GM04503 (cell line): ENCODE measurements at places on chromosomes 5 and 9.

DNA sequence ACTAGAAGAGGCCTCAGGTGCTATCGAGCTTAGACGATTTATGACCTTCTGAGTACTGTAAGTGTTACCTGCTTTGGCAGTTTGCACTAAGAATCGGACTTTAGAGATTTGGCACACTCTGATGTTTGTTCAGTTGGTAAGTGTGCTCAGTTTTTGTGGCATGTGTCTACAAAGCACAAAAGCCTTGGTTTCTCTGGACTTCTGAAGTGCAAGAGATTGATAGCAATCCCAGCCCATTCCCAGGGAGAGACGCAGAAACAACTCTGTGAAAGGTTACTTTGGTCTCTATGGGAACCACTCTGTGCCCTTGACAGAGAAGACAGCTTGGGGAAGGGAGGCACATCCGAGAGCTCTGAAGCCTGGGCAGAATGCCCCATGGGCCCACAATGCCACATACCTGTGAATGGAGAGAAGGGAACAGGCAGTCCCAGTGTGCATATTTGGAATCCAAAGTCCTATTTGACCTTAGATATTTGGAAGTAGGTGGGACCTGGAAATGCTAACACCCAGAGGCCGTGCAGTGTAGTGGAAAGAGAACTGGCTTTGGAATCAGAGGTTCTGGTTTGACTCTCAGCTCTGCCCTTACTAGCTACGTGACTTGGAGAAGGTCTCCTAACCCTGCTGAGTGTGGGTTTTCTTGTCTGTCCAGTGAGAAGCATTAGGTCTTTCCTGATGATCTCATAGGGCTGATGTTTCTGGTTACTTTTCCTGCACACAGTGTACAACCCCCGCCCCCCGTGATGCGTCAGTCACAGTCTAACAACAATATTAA, 194.3 kb upstream of the VLDLR start:
- DNase-seq: no peak

DNA sequence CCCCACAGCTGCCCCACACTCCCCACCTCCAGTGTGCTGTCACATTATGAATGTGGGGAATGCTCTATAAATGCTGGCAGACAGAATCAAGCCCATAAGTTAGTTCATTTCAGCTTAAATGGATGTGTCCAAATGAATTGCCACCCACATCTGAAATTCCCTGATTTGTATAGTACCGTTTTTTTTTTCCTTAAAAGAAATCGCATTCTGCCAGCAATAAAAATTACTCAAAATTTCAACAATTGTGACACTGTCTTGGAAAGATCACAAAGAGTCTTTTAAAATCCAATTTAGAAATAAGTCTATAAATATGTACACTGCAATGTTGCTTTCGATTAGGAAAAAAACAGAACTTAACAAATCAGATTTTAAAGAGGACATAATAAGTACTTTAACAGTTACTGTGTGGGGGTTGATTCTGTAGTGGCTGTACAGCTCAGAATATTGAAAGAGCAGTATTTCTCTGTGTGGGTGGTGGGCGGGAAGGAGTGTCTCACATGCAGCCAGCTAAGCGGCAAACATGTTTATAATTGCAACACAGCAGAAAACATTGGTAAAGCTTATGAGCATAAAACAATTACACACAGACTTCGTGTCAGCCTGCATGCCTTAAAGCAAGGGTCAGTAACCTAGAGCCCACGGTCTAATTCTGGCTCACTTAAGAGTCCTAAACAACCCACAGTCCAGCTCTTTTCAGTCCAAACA, 24.9 kb upstream of the CSNK1G3 start:
- no peak for DNase-seq

- no peak for DNase-seq
Measured at GRCh38 chr9:35636135-35636876, 14.4 kb downstream of the SIT1 start.

DNA sequence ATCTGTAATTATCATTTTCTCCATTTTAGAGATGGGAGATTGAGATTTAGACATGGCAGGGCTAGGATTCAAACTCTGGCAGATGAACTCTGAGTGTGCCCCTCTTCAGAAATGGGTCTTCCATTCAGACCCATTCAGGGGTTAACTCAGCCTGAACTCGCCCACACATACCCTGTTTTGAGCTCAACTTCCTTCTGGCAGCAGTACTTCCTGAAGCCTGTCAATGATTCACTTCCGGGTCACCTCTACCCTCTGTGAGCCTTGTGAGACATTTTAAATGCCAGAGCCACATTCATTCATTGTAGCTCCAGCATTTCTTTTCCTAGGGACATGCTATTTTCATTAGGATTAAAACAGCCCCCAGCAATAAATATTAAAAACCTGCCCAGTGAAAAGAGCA, 209.3 kb upstream of the SLC24A2 start:
- no peak for DNase-seq

DNA sequence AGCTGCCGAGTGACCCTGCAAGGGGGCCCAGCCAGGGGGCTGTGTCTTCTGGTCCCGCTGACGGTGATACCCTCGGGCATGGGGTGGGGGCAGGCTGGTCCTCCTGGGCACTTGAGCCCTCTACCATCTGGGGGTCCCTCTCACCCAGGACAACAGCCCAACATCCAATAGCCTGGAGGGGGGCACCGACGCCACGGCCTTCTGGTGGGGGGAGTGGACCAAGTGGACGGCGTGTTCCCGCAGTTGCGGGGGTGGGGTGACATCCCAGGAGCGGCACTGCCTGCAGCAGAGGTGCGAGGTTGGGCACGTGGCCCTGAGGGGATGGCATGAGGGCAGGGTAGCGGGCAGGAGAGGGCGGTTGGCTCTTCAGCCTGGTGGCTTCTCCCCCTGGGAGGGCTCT, 2.8 kb downstream of the ADAMTSL2 start:
- no peak for DNase-seq

DNA sequence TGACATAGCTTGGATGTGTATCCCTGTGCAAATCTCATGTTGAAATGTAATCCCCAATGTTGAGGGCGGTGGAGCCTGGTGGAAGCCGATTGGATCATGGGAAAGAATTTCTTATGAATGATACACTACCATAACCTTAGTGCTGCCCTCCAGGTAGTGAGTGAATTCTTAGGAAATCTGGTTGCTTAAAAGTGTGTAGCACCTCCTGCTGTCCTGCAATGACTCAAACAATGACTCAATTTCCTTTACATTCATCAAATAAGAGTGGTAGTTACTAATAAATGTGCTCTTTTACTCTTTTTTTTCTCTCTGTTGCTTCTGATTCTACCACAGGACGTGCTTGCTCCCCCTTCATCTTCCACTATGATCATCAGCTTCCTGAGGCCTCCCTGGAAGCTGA, 1696.0 kb upstream of the CDH9 start:
- no peak for DNase-seq

DNA sequence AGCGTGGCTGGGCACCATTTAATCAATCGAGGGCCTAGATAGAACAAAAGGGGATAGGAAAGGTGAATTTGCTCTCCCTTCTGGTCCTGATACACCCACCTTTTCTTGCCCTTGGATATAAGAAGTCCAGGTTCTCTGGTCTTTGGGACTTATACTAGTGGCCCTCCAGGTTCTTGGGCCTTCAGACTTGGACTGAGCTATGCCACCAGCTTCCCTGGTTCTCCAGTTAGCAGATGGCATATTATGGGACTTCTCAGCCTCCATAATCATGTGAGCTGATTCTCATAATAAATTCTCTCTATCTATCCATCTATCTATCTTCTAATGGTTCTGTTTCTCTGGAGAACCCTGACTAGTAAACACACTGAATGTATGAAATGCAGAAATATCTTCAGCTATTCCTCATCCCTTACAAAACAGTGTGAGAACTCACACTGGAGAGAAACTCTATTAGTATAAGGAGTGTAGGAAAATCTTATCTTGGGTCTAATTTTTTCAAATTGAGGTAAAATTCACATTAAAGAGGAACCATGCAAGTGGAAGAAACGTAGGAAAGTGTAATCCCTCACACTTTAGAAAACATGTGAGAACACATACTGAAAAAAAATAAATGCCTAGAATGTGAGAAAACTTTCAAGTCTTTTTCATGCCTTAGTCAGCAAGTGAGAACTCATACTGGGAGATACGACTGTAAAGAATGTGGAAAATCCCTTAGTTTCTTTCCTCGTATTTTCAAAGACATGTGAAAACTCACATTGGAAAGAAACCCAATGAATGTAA, 15.5 kb downstream of the PCDHB15 start:
- no peak for DNase-seq

- no peak for DNase-seq
Measured at GRCh38 chr9:70192707-70193106, 66.1 kb upstream of the SMC5 start.

- DNase-seq: no peak
Measured at GRCh38 chr9:123036893-123037545, 3.6 kb downstream of the GPR21 start.

DNA sequence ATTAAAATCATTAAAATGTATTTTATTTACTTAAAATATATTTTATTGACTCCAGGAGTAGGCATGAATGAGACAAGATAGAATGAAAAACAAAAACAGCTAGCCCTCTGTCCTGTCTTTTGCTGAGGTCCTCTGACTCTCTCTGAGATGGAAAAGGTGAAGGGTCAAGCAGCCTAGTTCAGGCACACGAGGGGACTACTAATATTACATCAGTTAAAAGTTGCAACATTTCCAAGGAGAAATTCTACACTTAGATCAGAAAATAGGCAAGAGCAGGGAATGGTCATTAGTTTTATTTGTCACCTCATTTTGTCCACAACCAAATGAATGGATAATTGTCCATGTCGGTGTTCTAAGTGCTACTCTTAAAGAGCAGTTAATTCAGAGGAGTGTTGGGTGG, 148.5 kb downstream of the CDH10 start:
- no peak for DNase-seq

DNA sequence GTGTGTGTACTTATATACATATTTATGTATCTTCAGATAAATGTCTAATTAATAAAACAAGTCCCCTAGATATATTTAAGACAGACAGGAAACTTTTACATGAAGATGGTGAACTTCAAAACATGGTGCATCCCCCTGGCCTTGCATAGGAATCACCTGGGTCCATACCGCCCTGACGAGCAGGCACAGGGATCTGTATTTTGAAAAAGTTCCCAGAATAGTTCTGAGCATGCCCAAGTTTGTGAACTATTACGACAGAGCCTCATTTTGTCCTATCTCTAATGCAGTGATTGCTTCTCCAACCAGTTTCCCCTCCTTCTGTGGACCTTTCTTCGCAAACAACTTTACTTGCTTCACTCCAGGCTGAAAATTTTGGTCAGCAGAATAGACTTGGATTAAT, 98.1 kb downstream of the APBA1 start:
- no peak for DNase-seq

GRCh38 chr9:72856972-72857623, 95.8 kb downstream of the ALDH1A1 start:
- no peak for DNase-seq

DNA sequence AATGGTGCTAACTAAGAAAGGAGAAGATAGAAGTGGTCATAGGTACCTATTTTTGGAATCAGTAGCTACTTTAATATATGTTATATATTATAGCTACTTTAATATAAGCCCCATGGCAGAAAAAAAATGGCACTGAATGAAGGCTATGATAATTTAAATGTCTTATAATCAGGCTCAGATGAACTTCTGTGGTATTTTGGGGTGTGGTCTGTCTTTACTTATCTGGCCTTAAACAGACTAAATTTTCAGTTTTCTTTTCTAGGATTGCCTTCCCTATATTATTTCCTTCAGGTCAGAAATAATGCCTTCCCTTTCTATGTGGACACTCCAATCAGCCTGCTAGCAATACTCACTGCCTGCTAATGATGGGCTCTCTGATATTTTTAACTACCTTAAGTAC, 292.3 kb downstream of the SLF1 start:
- no peak for DNase-seq

DNA sequence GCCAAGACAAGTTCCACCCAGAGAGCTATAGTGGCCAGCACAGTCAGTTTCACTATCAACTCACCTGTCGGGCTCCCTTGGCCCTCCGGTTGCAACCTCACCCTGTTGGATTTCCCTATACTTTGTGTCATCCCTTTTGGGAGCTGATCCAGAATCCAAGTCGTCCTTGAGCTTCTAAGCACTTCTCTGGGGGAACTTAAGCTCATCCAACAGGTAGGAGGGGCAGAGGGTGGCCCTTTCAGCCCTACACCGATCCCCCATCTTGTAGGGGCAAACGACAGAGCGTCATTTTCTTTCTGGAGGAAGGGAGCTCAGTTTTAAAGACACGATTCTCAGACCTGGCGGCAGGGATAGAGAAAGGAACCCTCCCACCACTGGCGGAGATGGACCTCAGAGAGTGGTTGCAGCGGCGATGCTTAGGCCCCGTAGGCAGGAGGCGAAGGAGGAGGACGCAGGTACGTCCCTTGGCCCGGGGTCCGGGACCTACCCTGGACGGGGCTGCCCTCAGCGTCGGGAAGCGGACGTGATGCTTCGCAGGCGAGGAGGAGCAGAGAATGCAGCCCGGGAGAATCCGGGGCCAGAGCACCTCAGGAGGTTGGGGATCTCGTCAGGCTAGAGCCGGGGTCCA, 519 bp downstream of the ZER1 start:
- DNase-seq: no peak

DNA sequence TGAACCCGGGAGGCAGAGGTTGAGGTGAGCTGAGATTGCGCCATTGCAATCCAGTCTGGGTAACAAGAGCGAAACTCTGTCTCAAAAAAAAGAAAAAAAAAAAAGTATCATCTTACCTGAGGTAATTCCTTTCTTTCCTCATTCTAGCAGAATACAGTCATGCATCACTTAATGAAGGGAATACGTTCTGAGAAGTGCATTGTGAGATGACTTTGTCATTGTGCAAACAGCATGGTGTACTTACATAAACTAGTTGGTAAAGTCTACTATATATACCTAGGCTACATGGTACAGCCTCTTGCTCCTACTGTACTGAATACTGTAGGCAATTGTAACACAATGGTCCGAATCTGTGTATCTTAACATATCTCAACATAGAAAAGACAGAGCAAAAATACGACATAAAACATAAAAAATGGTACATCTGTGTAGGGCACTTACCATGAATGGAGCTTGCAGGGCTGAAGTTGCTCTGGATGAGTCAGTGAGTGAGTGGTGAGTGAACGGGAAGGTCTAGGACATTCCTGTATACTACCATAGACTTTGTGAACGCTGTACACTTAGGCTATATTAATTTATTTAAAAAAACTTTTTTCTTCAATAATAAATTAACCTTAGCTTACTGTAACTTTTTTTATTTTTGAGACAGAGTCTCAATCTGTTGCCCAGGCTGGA, 100.4 kb downstream of the GLDC start:
- no peak for DNase-seq

DNA sequence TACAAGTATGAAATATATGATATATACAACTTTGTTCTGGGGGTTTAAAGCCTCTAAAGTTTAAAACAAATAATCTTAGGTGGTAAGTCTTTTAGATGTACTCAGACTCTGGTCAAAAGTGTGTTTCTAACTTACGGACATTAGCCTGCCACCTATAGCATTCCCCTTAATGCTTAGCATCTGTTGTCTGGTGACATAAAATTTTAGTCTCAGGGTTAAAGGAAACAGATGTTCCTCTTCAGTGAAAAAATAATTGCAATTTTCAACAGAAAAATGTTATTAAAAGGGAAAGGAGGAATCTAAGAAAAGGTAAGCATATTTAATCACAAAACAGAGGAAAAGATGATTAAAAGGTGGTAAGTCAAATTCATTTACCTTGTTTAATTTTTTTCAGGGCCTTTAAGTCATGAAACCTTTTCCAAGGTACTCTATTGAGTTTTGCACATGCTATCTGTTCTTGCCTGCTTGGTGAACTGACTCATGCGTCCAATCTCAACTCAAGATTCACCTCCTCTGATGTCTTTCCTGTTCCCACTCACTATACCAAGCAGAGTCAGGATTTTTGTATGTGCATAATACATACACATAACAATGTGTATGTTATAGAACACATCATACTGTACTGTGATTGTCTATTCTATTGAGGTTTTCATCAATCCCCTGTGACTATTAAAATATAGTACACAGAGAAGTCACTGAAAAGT, 7.9 kb downstream of the TMEM167A start:
- no peak for DNase-seq
